Ammon's horn (tissue), 1 donor: ENCODE measurements at places on chromosomes 13 and 19.

- no peak for DNase-seq
Observed at GRCh38 chr19:46210669-46211068, 18.9 kb upstream of the IGFL1 start.

GRCh38 chr19:12994701-12995595, at the start of gene NFIX:
Gene NFIX (plus strand): TSS chr19:12995475. CDS start chr19:12995838, 363 bp downstream.
- DNase-seq = no peak

GRCh38 chr13:93819331-93819890, 592.8 kb downstream of the GPC6 start:
- no peak for DNase-seq

DNA sequence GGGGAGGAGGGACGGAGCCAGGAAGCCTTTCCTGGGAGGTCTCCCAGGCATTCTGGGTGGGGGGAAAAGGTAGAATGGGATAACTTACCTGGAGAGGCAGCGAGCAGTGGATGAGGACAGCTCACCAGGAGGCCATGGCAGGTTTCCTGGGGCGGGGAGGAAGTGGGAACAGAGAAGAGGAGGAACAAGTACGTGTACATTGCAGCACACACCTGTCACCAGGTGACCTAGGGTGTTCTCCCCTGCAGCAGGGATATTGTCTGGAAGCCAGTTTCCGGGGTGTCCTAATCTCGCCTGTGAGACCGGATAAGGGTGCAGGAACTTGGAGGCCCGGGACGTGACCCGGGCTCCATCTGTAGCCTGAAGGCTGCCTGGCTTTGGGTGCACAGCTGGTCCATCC, at the start of gene FUT3:
TSS of gene FUT3 (minus strand) at position 148 of the 400 bp plus-strand sequence.
- DNase-seq = no peak
